CD8-positive, alpha-beta memory T cell (primary cell): ENCODE measurements at places on chromosomes 11 and 22.
A peak's percentile ranks its signal among the peaks of the same experiment; 100 is the strongest.

- H3K36me3 ChIP-seq: no peaks in the 10 kb centered on the region
- H3K4me3 ChIP-seq: no peak overlapping the region
- H3K27me3 ChIP-seq: no peaks in the 10 kb centered on the region
- no peak overlapping the region for H3K27ac ChIP-seq
- no peak for DNase-seq
Observed at GRCh38 chr22:29757096-29757495, 9.7 kb downstream of the ZMAT5 start.

- H3K27me3 ChIP-seq: no peaks in the 10 kb centered on the region
- H3K27ac ChIP-seq: no peak overlapping the region
- no peaks in the 10 kb centered on the region for H3K4me1 ChIP-seq
- no peaks in the 10 kb centered on the region for H3K36me3 ChIP-seq
Observed at GRCh38 chr22:27930331-27931060, 11.4 kb upstream of the PITPNB start.

DNA sequence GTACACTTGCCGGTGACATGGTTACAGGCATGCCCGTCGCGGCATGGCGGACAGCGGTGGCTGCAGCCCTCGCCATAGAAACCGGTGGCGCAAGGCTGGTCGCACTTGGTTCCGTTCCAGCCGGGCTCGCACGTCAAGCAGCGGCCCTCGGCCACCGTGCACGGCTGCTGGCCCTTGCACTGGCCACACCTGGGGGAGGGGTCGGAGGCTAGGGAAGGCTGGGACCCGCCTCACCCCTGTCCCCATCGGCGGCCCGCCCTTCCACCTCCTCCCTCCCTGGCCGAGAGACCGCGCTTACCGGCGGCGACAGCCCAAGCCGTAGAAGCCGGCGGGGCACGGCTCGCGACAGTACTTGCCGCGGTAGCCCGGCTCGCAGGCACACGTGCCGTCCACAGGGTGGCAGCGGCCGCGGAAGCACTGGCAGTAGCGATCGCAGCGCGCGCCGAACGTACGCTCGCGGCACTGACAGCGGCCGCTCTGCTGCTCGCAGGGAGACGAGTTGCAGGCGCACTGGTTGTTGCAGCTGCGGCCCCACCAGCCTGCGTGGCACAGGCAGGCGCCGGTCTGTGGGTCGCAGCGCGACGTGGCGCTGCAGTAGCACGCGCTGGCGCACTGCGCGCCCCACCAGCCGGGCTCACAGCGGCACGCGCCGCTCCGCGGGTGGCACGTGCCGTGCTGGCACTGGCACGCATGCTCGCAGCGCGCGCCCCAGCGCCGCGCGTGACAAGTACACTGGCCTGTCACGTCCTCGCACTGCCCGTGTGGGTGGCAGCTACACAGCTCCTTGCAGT, 6.7 kb downstream of the SCARF2 start:
- peaks cover 28% of the 10 kb centered on the region for H3K4me1 ChIP-seq
- no peak overlapping the region for H3K27ac ChIP-seq
- no peaks in the 10 kb centered on the region for H3K36me3 ChIP-seq
- peak; percentile 44 for DNase-seq

- no peaks in the 10 kb centered on the region for H3K36me3 ChIP-seq
- peaks cover 51% of the 10 kb centered on the region for H3K4me1 ChIP-seq
- no peak overlapping the region for H3K4me3 ChIP-seq
- H3K27ac ChIP-seq: no peak overlapping the region
Observed at GRCh38 chr11:47887910-47888569, 39.9 kb upstream of the NUP160 start.

- no peaks in the 10 kb centered on the region for H3K27me3 ChIP-seq
- H3K4me1 ChIP-seq: peaks cover 8% of the 10 kb centered on the region
- peak; percentile 27 for DNase-seq
- H3K27ac ChIP-seq: no peak overlapping the region
- H3K4me3 ChIP-seq: no peak overlapping the region
Observed at GRCh38 chr22:39309881-39310714, 9.3 kb downstream of the RPL3 start.

DNA sequence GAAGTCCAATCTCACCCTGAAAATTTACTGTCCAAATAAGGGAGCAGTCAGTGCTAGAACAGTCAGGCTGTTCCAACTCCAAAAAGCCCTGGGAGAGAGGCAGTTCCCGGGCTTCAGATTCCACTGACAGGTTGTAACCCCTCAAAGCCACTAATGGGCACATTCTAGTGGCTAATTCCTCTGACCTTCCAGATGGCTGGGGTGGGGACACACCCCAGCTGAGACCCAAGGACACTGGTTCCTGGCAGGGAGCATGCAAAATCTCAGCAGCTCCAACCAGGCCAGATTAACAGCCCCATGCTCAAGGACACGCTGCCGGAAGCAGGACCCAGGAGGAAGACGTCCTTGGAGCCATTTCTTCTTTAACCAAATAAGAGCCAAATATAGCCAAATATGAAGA, 92.7 kb downstream of the RPL27A start:
- no peaks in the 10 kb centered on the region for H3K36me3 ChIP-seq
- no peak overlapping the region for H3K4me3 ChIP-seq
- DNase-seq: no peak
- no peaks in the 10 kb centered on the region for H3K4me1 ChIP-seq
- no peaks in the 10 kb centered on the region for H3K27me3 ChIP-seq
- H3K27ac ChIP-seq: no peak overlapping the region

GRCh38 chr11:105110688-105111030, 28.9 kb downstream of the CARD18 start:
- H3K4me1 ChIP-seq: no peaks in the 10 kb centered on the region
- H3K27me3 ChIP-seq: no peaks in the 10 kb centered on the region
- H3K4me3 ChIP-seq: no peak overlapping the region
- DNase-seq: no peak
- no peaks in the 10 kb centered on the region for H3K36me3 ChIP-seq

DNA sequence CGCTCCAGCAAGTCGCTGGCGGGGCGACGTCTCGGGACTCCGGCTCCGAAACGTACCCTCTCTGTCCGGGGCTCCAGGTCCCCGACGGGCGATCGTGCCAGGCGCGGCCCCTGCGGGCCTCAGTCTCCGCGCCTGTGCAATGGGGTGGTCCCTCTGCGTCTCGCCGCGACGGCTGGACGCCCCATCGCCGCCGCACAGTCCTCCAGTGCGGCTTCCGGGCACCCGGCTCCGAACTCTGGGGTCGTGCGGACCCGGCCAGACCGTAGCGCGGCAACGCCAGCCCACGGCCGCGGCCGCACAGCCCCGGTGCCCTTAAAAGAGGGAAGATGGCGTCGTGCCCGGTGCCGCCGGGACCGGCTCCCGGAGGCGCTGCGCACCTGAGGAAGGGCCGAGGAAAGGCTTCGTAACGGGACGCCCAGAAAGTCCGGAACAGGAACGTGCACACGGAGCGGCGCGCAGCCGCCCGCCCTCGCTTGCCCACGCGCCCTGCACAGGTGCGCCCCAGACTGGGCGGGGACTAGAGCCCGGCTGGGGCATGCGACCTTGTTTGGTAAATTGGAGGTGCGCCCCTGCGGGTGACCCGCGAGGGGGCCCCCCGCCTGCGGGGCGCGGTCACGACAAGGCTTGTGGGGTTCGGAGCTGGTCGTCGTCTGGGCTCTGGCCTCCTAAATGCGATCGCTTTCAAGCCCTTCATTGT, 525 bp downstream of the BIK start:
- peak; percentile 38 for DNase-seq
- H3K27ac ChIP-seq: no peak overlapping the region
- no peaks in the 10 kb centered on the region for H3K36me3 ChIP-seq
- H3K4me1 ChIP-seq: peaks cover 8% of the 10 kb centered on the region
- no peaks in the 10 kb centered on the region for H3K27me3 ChIP-seq

DNA sequence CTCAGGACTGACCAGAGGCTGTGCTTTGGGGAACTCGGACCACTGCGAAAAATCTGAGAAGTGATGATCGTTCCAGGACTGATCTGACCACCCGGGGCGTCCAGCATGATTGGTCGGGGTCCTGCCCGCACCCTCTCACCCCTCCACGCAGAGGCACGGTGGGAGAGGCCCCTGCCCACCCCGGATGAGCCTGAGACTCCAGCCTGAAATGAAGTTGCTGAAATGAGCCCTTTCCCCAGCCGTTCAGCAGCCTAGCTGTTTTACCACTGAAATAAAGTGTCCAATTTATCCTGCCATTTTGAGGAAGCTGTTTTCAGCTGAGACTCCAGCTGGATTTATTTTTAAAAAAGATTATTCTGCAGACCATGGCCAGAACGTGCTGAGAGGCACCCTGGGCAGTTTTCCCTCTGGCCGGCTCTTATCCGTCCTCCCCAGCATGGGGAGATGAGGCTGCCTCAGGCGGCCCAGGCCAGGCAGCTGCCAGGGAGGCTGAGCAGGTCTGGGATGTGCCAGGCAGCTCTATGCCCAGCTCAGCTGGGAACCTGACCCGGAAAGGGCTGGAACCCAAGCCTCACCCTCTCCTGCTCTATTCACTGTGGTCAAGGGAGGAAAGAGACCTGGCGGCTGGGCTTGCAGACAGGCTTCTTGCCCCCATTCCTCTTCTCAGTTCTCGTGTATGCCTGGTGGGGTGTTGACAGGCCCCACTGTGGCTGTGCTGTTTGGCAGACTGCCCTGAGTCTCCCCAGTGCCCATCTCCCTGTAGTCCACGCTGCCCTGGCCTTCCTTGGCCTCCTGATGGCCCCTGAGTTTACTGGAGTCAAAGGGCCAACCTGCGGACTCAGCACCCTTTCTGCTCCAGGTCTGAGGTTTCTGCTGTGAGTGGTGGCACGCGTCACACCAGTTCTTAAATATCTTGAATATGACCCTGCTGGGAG, 161.0 kb upstream of the B3GAT1 start:
- no peak overlapping the region for H3K27ac ChIP-seq
- H3K4me3 ChIP-seq: no peak overlapping the region
- H3K27me3 ChIP-seq: no peaks in the 10 kb centered on the region
- no peak for DNase-seq
- no peaks in the 10 kb centered on the region for H3K36me3 ChIP-seq
